Fibroblast of the conjunctiva (primary cell): ENCODE measurements at places on chromosomes 5 and 9.

GRCh38 chr5:40401284-40402006 lies 278.3 kb upstream of the PTGER4 start:
- no peak for DNase-seq

DNA sequence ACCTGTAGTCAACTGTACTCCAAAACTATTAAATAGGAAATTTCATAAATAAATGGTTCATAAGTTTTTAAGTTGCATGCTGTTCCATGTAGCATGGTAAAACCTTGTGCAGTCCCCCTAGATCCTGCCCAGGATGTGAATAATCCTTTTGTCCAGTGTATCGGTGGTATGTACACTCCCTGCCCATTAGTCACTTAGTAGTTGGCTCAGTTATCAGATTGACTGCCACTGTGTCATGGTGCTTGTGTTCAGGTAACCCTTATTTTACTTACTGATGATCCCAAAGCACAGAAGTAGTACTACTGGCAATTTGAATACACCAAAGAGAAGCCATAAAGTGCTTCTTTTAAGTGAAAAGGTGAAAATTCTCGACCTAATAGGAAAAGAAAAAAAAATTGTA lies 134.2 kb downstream of the RNF180 start:
- no peak for DNase-seq

DNA sequence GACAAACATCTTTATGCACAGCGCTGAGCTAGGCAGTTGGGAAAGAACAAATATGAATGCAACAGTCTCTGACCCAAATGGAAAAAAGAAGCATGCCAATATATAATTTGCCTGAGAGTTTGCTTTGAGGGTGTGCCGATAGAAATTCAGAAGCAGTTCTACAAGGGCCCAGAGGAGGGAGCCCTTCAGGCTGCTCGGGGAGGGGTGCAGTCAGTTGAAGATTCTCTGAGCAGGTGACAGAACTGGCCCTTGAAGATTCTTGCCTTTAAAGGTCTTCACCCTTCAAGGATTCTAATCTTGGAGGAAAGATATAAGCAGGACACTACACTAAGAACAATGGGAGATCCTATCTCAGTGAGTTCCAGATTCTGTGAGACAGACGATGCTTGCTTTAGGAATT lies 3.7 kb upstream of the PAPPA start:
- no peak for DNase-seq

DNA sequence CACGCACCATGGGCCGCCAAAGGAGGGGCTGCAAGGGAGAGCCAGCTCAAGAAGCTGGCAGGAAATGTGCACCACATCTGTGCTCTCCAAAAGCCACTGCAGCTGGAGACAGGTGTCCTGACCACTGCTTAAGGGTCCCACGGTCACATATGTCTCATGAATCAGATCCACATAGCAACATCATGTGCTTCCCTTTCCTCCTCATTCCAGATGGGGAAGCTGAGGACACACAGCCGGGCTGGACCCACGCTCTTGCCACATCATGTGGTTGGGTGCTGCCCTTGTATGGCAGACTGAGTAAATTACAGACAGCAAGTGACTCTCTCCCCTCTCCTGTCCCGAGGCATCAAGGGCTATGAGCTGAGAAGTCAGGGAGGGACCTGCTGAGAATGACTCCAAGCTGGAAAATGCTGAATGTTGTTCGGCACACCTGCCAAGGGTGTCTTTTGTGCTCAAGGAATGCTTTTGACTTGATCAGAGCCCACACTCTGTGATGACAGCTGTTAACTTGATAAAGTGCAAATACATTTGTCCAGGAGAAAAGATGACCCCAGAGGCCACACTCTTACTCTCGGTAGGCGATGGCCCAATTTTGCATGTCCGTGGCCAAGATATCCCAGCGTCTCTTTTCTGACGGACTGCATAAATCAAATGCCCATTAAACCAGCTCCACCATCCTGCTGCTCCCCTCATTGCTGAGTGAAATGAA lies 58.2 kb downstream of the NSUN2 start:
- no peak for DNase-seq

DNA sequence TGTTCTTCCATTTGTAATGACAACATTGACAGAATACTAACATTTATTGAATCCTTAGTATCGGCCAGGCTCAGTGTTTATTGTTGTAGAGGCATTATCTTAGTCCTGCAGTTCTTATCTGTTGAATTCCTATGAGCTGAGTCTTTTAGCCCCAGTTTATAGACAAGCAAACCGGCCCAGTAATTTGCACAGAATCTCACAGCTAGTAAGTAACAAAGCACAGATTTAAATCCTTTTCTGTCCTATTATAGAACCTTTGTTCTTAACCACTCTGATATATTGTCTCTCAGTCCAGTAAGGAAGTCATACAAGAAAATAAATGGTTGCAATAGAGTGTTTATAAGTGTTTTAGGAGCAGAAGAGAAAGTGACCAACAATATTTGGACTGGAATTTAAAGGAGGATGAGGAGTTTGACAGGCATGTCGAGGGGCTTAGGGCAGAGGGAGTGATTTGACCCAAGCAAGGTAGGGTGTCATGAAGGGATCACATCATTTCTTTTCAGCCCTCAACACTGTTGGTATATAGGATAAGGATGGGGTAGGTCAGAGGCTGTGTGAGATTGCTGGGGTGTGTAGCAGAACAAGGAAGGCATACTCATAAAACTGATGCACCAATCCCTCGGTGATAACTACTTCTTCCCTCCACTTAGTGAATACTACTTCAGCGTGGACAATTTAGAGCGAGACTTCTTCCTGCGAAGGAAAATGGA lies 39.5 kb downstream of the LARP1 start:
- no peak for DNase-seq

- DNase-seq: no peak
Measured at GRCh38 chr9:91034976-91035824, 233.6 kb downstream of the SYK start.

GRCh38 chr5:167861129-167861927 lies 430.1 kb upstream of the WWC1 start:
- DNase-seq: no peak

- DNase-seq: no peak
Measured at GRCh38 chr9:111952559-111952958, 55.9 kb downstream of the UGCG start.

DNA sequence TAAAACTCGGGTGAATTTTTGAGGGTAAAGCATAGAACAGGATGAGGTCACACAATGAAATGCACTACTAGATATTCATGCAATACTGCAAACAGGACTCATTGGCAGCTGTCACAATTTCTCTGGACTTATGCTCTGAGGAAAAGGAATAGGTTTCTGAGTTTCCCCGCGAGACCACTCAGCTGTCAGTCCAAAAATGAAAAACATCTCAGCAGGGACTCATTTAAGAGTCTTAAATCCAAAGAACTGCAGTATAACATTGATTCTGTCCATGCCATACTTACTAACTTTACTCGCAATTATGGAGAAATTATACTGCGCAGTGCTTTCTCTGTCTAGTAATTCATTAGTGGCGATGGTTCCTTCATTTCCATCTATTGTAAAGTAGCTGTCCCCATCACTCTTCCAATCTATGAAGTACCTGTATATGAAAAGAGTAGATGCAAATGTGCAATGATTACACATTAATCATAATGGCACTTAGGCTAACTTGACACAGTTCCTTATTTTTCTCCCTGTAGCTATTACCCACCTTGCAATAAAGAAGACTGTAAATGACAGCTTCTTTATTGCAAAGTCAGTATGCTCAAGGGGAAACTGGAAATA lies 1070.0 kb downstream of the CDH12 start:
- DNase-seq: no peak

DNA sequence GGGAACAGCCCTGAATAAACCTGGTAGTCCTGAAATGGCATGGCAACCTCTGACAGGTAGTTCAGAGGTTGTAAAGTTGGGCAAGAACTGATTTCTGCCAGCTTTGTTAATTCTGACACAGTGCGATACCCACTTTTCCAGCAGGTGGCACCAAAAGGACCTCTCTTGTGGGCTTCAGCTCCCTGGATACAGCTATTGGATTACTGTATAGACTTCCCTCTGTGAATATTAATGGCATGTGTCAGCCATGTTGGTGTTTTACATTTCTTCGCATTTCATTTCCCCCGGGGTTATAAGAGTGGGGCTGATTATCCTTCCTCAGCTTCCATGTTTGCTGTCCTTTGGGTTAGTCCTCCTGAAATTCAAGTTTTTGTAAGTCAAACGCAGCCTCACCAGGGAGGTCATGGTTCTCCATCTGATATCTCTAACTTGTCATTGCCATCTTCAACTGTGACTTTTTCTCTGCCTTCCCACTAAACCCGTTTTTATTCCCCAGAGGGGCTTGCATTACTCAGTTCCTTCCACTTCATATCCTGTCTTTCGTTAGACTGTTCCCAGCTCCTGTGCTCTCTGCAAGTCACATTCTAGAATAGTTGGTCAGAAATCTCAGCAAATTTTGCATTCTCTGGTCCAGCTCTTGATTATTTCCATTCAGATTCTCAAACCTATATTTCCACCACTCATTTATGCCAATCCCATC lies 135.6 kb downstream of the LIFR start:
- peak; percentile 65 for DNase-seq

DNA sequence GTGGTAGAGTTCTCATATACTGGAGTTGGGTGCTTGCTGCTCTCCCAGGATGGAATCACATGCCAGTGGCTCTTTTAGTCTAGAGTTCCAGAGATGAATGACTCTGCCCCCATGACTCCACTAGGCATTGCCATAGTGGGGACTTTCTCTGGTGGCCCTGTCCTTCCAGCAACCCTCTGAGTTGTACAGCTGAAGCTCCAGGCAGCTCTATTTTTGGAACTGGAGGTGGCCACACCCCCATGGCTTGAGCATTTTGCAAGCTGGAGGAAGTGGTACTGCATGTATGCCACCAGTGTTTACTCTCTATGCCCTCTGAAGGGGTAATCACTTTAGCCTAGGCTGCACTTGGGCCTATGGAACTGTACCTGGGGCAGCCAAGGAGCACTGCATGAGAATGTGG lies 112.6 kb downstream of the RANBP17 start:
- no peak for DNase-seq

- peak; percentile 83 for DNase-seq
Measured at GRCh38 chr5:65480306-65480865, 1.3 kb downstream of the ADAMTS6 start.

- DNase-seq: no peak
Measured at GRCh38 chr5:181189363-181189961, 15.5 kb downstream of the TRIM7 start.

DNA sequence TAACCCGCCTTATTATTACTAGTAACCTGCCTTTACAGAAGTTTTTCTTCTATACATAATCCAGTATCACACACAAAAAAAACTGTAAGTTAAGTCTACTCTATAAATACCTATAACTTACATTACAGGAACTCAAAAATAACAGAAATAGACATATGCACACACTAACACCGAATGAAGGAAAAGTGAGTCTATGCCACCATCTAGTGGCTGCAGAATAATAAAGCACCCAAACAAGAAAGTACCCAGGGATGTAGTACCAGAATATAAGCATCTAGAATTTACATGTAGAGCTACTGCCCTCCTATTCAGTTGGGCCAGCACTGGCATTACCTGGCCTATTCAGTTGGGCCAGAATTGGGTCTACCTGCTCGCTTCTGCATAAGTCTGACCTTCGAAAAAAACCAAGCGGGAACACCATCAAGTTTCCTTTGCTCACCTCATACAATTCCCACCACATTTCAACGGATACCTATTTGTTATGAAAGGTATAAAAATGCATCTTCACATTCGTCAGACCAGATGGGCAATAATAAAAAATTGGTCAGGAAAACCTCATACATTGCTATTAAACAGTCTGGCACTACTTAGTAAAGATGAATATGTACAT lies 4.0 kb upstream of the NIPSNAP3A start:
- peak; percentile 60 for DNase-seq

GRCh38 chr9:114348261-114348905 lies 18.7 kb downstream of the ORM2 start:
- no peak for DNase-seq

GRCh38 chr5:74116266-74116665 lies 490.3 kb downstream of the ARHGEF28 start:
- no peak for DNase-seq

- peak; percentile 41 for DNase-seq
Measured at GRCh38 chr9:18595597-18595996, 121.6 kb downstream of the ADAMTSL1 start.
